NCI-H526 (cell line): ENCODE measurements at places on chromosomes 4 and X.

- DNase-seq: no peak
These were observed 25.3 kb downstream of the STEEP1 start for GRCh38 chrX:119539872-119540271.

DNA sequence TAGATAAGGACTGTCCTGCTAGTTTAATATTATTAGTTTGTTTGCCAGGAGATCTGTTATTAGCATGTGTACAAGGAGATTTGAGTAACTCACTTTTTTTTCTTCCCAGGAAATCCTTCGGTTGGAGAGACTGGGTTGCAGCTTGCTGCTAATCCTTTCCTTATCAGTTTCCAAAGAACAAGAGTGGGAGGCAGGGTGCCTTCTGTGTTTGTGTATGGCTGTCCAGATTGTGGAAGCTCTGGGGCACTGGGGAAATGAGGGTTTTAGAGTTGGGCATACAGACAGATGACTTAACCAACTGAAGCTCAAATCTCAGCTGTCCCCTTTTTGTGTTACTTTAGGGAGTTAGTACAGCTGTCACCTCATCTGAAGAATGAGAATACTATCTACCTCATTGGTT lies 12.6 kb upstream of the SUPT20HL1 start:
- no peak for DNase-seq

DNA sequence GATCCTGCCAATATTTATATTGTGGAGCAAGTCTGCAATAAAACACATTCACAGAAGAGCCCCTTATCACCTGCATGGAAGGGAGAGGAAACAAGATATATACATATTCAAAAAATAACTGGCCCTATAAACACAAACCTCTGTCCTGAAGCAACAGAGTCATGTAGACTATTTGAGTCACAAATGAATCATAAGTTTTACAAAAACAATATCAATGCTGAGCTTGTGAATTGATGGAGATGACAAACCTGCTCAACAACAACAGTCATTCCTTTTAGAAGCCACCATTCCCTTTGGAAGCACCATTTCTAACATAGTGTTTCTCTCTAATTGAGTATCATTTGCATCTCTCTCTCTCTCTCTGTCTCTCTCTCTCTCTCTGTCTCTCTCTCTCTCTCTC lies 313.9 kb downstream of the MID1IP1 start:
- DNase-seq: no peak

GRCh38 chrX:129139837-129140598 lies 383.3 kb downstream of the SMARCA1 start:
- no peak for DNase-seq

DNA sequence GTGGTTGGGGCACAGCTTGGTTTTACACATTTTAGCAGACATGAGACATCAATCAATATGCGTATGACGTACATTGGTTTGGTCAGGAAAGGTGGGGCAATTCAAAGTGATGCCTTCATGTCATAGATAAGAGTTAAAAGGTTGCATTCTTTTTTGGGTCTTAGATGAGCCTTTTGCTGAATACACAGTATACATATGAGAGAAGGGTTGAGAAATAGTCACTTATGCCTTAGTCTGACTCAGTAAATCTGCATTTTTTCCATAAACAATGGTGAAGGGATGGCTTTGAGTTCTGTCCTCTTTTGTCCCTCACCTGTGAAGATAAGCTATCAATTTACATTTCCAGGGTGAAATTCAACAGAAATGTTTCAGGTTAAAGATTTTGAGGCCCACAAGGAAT lies 43.9 kb upstream of the UGT2B15 start:
- DNase-seq: no peak

- peak; percentile 67 for DNase-seq
These were observed 209.5 kb downstream of the PCDH7 start for GRCh38 chr4:30929649-30930048.

DNA sequence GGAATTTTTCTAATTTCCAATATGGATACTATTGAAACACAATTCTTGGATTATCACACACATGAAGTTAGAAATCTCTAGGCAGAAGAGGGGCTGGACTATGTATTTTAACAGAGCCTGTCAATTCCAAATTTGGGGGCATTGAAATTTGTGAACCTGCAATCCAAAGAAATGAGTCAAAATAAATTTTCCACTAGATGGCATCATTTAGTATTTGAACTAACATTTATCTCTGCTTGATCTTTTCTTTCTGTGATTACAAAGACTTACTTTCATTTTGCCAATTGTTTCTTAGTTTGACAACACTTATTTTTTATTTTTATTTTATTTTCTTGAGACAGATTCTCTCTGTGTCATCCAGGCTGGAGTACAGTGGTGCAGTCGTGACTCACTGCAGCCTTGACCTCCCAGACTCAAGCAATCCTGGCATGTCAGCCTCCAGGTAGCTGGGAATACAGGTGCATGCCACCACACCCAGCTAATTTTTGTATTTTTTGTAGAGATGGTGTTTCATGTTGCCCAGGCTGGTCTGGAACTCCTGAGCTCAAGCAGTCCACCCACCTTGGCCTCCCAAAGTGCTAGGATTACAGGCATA lies 2.7 kb upstream of the PYURF start:
- DNase-seq: peak; percentile 5

GRCh38 chr4:168685136-168685809 lies 188.4 kb downstream of the PALLD start:
- no peak for DNase-seq
